ENCODE measurements at places on chromosomes 5 and 9. TPM values are rescaled to one million over a fixed set of nuclear protein-coding genes. Genes with fewer than 3 reads are reported as not detected.

DNA sequence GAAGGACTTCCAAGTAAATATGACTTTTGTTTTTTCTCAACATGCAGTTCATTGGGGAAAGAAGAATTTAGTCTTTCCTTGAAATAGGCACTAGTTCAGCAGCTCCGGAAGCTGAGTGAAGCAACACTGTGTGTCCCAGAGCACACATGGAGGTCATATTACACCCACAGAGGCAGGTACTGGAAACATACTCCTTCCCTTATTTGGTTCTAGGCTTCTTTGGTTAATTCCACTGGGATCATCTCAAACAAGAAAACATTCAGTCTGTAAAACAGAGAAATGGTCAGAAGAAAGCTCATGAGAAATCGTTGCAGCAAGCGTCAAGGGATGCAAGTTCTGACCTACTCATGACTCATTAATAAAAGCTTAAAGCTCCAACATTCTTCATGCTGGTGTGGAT is 175.1 kb upstream of the PCSK5 start:
- no peak for DNase-seq

Gene SPATA31C1
- not detected for total RNA-seq

DNA sequence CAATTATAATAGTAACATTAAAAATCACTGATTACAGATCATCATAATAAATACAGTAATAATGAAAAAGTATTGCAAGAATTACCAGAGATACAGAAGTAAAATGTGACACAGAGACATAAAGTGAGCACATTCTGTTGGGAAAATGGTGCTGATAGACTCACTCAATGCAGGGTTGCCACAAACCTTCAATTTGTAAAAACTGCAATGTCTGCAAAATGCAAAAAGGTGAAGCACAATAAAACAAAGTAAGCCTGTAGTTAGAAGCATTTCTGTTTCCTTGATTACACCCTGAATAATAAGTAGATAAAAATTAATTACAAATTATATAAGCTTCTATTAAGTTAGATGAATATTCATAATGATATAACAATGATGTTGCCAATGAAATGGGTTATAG is 736.2 kb upstream of the CHD1 start:
- no peak for DNase-seq

- no peak for DNase-seq
Measured at GRCh38 chr9:112094948-112095681, 80.0 kb downstream of the SUSD1 start.

DNA sequence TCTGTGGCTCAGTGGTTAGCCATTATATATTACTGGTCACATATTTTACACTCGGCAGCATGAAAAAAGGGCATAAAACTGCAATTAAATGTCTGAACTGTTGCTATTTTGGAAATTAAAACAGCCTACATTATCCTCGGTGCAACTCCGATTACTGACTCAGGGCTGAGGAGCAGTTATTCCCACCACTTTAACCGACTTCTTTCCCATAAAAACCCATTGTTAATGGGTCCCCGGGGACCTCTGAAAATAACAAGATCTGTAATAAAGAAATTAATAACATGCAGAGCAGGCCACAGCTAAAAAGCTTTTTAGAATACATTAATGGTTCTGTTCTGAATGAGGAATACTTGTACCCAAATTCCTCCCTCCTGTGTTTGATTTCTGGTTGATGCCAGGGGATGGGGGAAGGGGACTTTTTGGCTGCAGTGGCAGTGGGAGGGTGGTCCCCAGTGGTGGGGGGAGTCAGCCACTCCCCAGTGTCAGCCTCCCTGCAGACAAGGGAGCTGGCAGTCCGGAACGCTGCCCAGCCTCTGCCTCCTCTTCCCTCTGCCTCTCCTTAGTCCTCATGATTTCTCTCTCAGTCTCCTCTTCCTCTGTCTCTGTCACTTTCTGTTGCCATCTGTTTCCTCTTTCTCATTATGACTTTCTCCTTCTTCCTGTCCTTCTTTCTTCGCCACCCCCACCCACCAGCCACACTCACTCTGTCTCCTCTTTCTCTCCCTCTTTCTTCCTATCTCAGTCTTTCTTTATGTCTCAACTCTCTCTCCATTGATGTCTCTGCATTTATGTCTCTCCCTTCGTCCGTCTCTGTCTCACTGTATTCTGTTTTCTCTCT is 59.0 kb upstream of the ZBTB43 start:
- DNase-seq: no peak

DNA sequence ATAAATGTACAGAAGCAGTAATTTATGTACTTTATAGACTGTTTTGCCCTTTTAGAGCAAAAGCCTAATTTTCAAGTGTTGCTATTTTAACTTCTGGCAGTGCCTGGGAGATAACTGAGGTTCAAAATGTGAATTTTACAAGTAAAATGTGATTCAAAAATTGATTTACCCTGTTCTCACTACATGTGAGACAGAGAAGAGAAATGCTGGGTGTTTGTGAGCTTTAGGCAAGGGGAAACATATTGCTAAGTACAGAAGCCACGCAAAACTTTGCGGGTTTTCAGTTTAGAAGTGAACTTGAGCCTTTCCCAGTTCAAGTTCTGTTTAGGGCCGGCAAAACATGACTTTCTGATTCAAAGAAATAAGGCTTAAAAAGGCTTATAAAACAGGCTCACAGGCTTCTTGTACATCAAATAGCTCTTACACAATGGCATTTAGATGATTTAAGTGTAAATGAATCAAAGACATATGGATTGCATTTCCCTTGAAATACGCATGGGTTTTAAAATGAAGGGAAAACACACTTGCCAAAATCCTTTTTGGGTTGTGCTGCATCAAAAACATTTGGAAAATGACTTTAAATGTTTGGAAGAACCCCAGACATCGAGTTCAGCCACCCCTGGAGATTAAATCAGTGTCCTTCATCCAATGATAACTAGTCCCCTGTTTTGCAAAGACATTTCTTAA is 370.8 kb upstream of the MEF2C start:
- DNase-seq: no peak

GRCh38 chr5:145752947-145753346 is 82.2 kb downstream of the PRELID2 start:
- DNase-seq: no peak

DNA sequence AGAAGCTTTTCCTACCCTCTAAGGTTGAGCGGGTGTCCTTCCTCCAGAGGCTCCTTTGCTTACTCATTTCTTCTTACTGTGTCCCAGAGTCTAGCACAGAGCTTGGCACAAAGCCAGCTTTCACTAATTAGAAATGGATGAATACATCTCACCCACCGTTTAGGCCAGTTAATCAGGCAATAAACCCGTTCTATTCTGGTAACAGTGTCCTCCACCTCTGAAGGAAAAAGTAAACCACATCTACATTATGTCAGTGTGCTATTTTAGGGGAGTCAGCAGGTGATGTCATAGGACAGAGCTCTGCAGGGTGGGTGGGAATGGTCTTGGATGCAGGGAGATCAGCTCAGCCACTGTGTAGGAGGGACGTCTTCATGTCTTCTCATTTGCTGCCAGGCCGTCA is 109.2 kb downstream of the OSTF1 start:
- DNase-seq: no peak

DNA sequence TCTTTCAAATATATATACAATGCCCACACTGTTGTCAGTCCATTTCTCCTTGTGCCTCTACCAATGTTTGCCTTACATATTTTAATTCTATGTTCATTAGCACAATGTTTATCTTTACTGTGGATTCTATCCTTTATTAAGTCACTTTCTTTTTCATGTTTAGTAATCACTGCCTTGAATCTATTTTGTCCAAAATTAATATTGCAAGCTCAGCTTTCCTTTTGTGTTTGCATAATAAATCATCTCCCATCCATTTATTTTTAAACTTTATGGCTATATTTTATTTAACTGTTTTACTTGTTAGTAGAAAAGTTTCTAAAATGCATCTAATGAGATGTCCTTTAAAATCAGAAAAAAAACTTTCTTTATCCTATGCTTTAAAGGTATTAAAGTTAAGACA is 126.8 kb upstream of the ACOT12 start:
- no peak for DNase-seq
